ENCODE measurements at places on chromosomes 1 and 21.

DNA sequence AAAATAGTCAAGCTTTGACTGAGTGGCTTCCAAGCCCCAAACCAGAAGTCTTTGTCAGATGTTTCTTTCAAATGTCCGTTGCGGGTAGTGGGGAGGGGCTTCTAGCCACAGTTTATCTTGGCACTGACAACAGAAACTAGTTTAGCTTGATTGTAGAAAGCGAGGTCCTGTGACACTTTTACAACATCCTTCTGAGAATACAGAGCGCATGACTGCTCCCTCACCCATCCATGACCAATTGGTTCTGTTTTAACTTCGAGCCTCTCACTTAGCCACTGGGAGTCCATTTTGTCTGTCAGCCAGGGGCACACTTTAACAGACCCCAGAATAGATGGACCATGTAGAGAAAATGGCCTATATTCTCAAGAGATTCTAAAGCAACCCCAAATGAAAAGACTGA lies 199.2 kb upstream of the ST6GALNAC5 start:
- no peak for DNase-seq

GRCh38 chr1:219184337-219184736 lies 10.7 kb downstream of the LYPLAL1 start:
- DNase-seq = no peak

GRCh38 chr21:25369524-25370300 lies 237.6 kb downstream of the MRPL39 start:
- no peak for DNase-seq

DNA sequence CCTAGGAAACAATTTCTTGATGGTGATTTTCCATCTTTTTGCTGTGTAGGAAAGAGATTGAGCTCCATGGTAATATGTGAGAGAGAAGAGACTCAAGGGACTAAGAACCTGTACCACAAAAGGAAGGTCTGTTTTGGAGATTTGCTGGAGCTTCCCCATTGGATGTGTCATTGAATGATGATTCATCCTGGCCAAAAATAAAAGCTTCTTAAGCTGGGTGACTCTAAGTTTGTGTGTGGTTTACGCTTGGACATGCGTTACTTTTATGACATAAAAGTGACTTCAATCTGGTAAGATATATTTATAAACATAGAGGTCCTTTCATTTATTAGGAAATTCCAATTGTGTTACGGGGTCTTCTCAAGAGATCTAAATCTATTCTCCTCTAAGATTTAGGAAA lies 17.4 kb upstream of the IL19 start:
- peak; percentile 58 for DNase-seq

DNA sequence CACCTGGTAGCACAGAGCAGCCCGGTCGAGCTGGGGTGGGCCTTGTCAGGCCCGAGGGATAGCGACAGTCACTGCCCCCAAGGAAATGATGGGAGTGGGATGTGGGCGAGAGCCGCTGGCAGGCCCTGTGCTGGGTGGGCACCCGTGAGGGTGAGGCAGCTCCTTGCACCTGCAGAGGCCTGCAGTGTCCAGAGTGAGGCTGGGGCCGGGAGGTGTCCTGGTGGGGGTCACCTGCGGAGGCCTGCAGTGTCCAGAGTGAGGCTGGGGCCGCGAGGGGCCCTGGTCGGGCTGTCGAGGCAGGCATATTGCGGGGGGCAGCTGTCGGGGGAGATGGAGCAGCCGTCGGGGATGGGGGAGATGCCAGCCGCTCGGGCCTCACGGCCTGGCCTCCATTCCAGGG lies 49.5 kb downstream of the SLC19A1 start:
- no peak for DNase-seq

- DNase-seq = no peak
Observed at GRCh38 chr21:45320261-45321025, 32.7 kb upstream of the POFUT2 start.

Measured in inflammatory macrophage (primary cell).